ENCODE measurements at places on chromosomes 11 and 22.

DNA sequence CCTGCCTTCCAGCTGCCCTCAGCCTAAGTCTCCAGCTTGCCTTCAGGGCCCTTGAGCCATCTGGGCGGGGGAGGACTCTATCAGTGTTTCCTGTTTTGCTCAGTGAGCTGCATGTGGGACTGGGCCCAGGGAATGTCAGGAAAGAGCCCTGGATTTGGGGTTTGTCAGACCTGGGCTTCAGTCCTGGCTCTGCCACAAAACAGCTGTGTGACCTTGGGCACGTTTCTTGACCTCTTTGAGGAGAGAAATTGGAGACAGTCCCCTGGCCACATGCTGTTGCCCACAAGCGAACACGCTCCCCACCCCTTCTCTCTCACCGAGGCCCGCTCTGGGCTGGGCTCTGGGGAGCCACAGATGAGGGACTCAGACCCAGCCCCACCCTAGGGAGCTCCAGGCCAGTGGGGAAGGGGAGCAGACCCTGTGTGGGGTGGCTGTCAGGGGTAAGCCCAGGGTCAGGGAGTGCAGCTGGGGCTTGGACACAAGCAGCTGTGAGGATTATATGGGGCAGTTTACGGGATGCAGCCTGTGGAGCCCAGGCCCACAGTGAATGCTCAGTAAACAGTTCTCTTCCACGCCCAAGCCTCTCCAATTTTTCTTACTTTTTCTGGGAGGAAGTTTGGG lies 12.3 kb downstream of the MYO7A start:
- peak; percentile 12 for DNase-seq

GRCh38 chr11:77723024-77723423 lies 85.4 kb upstream of the CLNS1A start:
- no peak for DNase-seq

DNA sequence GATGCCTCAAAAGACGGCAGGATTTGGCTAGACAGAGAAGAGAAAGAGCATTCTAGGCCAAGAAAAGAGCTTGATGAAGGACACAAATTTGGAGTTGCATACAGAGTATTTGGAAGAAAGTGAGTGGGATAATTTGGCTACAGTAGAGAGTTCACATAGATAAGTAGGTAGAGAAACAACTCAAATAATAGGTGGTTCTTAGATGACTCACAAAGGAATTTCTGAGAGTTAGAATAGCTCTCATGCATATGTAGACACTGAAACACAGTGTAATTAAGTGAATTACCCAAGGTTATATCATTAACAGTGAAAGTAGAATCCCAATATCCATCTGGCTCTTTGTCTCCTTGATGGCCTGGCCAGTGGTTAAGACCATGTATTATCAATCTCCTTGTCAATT lies 228.6 kb upstream of the DDI1 start:
- DNase-seq: peak; percentile 63

- no peak for DNase-seq
These were observed 66.1 kb downstream of the ARHGAP42 start for GRCh38 chr11:100753172-100753543.

- no peak for DNase-seq
These were observed 166.1 kb downstream of the C11orf91 start for GRCh38 chr11:33534575-33534974.

DNA sequence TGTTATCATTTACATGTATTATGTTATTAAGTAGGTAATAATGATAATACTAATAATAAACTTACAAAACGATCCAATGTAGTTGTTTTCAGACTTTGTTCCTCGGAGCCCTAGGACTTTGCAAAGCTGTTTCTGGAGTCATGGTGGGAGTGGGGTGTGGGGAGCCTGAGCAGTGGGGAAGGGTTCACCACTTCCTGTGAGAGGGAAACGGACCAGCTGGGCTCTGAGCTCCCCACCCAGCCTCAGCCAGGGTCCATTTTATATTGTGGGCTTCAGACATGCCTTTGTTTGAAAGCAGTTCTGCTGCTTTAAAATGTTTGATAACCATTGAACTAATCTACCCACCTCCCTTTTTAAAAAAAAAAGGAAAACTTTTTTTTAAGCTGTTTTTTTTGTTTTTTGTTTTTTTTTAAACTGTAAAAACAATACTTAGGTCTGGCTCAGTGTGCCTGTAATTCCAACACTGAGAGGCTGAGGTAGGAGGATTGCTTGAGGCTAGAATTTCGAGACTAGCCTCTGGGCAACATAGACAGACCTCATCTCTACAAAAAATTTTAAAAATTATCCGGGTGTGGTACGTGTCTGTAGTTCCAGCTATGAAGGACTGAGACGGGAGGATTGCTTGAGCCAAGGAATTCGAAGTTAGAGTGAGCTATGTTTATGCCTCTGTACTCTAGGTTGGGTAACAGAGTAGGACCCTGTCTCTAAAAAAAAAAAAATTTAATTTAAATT lies 7.0 kb downstream of the SERPING1 start:
- no peak for DNase-seq

DNA sequence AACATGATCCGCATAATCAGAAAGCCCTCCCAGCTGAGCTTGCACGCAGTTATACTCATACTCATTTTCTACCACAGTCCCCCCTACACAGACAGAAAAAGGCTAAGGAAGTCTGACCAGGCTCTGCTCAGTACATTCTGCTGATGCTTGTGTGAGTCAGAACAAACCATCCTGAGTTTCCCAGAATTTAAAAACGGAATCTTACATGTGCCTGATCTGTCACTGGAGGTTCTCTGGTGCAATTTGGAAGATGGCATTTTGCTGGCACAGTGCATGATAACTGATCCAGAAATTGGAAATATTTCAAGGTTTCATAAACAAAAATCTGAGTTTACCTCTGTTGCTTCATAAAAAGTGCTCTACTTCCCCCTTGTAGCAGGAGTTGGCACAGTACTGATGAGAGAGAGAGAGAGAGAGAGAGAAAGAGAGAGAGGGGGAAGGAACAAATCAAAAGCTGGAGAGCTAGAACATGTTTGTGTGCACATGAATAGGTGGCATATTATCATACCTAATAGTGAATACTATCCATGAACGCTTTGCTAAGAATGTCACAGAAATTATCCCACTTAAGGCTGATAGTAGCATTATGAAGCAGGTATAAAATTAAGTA lies 1085.3 kb downstream of the DLG2 start:
- peak; percentile 80 for DNase-seq

DNA sequence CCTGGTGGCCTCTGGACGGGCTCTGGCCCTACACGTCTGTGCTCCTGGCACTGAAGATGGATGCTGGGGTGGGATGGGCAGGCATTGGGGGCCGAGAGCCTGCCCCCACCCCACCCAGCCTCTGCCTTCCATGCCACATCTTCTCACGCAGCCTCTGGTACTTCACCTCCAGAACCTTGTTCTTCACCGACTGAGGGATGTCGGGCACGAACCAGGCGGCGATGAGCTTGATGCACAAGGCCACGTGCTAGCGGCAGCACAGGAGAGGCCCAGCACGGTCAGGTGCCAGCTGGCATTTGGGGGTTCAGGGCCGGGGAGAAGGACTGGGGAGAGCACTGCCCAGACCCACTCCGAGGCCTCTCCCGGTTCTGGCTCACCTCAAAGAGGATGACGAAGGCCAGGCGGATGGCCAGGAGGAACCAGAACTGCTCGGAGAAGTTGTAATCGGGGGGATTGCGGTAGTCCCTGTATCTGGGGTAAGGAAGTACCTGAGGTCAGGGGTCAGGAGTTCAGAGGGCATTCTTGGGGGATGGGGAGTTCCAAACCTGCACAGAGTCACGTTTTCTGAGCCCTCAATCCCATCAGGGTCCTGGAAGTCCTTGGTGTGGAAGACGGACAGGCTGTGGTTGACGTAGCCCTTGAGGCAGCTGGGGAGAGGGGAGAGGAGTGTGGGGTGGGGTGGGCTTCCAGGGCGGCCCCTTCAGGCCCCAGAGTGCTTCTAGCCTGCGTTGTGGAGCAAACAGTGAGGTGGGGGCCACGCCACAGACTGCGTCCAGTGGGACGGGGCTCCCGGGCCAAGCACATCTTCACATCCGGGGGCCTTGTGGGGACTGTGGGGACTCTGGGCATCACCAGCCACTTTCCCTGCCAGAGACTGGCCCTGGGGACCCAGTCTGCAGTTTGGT lies 3.8 kb upstream of the SIGIRR start:
- no peak for DNase-seq

- peak; percentile 15 for DNase-seq
These were observed 5.2 kb upstream of the OLFML1 start for GRCh38 chr11:7480113-7480512.

GRCh38 chr22:39474351-39475111 lies 17.7 kb downstream of the MGAT3 start:
- DNase-seq: no peak

GRCh38 chr11:69119190-69119589 lies 36.5 kb upstream of the SMIM38 start:
- DNase-seq: no peak

GRCh38 chr11:96102664-96103078 lies 178.8 kb upstream of the MTMR2 start:
- DNase-seq: peak; percentile 90

DNA sequence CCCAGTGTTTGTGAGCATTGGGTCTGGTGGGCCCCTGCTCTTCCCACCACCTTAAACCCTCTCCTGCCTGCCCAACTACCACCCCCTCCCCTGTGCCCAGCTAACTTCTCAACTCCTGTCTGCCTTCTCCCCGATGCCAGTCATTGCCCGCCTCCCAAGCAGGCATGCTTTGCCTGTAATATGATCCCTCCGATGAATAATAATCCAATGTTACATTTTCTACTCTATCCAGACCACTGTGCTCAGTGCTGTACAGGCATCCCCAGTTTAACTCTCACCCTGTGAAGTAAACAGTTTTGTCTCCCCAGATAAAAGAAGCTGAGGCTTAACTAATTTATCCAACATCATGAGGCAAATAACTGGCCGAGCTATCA lies 35.5 kb upstream of the OLFML1 start:
- DNase-seq: no peak

DNA sequence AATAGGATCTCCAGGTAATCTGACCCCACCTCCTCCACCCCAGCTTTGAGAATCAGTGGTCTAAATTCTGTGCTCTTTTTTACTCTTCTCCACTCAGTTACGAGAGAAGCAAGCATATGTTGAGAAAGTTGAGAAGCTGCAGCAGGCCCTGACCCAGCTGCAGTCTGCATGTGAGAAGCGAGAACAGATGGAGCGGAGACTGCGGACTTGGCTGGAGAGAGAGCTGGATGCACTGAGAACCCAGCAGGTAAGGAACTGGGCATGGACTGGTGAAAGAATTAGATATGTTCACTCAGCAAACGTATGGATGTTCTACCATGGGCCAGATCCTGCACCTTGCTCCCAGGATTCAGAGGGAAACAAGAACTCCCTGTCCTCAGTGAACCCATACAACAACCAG lies 85.7 kb downstream of the AMOTL1 start:
- no peak for DNase-seq

DNA sequence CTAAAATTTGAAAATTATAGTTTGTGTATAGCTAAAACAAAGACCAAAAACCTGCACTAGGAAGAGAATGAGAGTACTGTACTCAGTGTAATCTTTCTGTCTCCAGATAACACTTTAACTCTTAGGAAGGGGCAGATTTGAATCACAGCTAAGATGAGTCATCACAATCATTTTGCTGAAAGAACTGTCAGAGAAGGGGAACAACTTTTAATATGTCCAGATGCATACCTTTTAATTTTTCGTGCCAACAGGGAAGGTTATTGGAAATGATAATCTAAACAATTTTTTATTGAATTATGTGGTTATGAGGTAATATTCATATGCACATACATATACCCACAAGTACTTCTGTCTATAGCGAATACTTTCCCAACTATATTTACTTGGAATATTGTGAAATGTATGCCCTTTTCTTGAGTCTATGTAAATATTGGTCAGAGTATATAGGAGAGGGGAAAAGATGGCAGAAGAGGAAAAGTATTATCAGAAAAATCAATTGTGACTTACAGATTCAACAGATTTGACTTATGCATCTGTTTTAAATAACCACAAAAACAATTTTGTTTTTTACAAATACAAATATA lies 51.1 kb upstream of the MUC15 start:
- DNase-seq: peak; percentile 57

- DNase-seq: no peak
These were observed 7.1 kb downstream of the POLR3H start for GRCh38 chr22:41537203-41537602.

DNA sequence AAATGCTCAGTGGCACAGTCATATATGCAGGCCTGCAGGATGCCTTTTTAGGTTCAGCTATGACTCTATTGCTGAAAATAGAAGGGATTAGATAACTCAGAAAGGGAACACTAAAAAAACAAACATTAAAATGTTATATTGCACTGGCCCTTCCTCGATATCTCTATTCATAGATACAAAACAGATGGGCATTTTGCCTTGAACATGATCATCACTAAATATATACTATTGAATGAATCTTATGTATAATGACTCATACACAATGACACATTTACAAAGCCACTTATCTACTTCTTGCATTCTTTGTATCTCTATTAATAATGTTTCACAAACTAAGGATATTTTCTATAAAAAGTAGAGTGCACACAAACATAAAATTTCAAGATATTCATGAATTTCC lies 2352.8 kb upstream of the RAG2 start:
- DNase-seq: peak; percentile 7

DNA sequence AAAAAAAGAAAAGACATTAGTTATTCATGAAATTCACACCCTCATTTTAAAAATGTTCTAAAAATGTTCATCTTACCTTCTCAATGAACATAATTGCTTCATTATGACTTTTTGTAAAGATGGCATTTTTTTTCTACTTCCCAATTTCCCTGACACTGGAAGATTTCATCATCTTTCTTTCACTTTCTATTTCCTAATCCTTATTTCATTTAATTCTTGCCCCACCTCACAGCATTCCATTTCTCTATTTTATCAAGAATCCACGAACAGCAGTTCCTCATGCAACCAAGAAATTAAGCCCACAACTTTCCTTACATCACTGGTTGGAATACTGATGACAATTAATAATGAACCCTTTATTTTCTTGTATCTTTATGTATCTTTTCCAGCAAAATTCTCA lies 1.9 kb downstream of the PATL1 start:
- DNase-seq: peak; percentile 5

- no peak for DNase-seq
These were observed 9.7 kb downstream of the LRFN4 start for GRCh38 chr11:66866511-66866986.

DNA sequence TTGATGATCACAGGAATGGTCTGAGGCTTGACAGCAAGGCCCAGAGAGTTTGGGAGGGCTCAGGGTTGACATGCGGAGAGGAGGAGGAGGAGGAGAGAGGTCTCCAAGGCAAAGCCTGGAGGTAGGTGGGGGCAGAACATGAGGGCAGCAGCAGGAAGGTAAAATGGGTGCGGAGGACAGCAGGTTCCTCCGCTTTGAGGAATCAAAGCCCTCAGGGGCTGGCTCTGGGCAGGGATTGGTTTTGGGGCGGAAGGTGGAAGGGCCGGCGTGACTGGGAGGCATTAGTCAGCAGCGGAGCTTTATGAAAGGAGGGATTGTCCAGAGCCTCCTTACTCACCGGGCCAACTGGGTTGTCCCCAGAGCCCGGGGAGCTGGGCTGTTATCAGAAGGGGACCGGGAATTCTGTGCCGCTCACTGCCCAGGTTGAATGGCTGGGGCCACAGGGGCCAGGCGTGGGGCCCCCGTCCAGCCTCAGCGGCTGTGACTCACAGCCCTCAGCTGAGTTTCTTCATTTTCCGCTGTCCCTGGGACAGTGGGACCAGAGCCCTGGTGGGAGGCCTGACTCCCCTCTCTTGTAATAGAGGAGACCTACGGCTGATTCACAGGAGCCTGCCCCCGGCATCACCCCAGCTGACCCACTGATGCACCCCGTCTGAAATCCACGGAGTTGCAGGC lies 36.2 kb downstream of the LIF start:
- peak; percentile 36 for DNase-seq

Measured in fibroblast of skin of right biceps (primary cell).